ENCODE measurements at places on chromosomes 6 and 20.

DNA sequence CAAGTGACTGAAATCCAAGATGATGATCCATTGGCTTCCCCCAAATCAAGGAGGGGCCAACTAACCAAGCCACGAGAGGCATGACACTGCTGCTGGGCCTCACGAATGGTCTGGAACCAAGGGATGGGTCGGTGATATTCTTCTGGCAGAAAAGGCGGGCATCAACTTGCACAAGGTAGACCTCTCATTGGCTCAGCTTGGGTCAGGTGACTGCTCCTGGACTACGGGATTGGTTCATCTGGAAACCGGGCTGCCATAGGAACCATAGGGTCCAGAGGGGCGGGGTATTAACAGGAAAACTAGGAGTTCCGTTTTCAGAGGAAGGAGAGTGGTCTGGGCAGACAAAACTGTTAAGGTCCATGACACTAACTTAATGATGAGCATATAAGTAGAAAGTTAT, 100.9 kb downstream of the TFAP2C start:
- DNase-seq = no peak

DNA sequence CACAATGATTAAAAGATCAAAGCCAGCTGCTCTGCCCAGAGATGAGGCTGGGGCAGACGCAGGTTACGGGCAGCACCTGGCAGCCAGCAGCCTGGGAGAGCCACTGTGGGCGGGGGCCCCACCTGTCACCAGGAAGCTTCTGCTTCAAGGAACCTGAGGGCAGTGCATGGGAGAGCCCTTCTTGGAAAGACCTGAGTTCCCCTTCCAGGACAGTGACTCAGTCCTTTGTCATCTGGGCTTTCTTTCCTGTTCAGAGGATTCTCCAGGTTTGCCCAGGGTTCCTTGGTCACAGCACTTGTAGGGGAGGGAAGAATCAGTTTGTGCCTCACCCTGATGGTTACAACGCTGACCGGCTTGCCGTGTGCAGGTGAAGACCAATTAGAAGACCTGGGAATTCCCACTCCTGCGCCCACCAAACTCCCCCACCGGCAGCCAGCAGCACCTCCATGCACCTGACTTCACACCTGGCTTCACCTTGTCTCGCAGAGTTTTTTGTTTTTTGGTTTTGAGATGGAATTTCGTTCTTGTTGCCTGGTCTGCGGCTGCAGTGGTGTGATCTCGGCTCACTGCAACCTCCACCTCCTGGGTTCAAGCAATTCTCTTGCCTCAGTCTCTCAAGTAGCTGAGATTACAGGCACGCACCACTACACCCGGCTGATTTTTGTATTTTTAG, 2.0 kb downstream of the ZBP1 start:
- peak; percentile 60 for DNase-seq

GRCh38 chr6:16496991-16497801, 258.8 kb downstream of the GMPR start:
- no peak for DNase-seq

DNA sequence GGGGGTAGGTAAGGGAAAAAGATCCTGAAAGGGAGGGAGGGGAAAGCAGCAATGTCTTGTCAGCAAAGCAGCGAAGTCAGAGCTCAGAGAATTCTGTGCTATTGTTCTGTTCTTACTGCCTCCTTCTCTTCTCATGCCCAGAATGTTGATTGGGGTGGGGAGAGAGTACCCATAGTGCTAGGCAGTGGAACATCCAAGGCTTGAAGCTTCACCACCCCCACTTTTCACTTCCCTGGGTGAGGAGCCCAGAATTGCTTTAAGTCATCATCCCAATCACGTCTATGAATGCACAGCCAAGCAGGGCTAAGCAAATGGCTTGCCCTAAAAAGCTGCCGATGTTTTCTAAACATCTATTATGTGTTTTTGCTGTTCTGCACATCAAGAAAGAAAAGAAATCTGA, 16.5 kb downstream of the REPS1 start:
- DNase-seq = no peak

DNA sequence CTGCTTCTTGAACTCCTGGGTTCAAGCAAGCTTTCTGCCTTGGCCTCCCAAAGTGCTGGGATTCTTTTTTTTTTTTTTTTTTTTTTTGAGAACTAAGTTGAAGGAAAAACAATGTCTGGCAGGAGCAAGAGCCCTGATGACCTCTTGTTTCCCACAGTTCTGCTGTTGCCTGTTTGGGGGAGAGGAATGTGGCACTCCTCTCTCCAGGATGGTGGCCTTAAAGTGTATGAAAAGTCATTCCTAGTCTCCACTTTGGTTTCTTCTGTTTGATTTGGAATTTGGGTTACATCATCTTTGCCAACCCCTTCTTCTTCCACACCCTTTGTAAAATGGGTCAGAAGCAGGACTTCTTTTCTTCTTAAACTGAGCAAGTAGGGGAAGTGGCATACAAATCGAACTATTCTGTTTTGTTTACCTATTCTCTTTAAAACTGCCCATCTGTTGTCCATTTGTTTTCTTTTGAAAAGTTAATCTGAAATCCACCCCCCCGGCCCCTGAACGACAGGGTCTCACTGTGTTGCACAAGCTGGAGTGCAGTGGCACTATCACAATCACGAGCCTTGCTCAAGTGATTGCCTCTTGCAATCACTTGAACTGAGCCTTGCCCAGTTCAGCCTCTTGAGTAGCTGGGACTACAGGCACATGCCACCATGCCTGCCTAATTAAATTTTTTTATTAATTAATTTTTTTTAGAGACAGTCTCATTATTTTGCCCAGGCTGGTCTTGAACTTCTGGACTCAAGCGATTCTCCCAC, 11.3 kb downstream of the CARMIL1 start:
- no peak for DNase-seq

DNA sequence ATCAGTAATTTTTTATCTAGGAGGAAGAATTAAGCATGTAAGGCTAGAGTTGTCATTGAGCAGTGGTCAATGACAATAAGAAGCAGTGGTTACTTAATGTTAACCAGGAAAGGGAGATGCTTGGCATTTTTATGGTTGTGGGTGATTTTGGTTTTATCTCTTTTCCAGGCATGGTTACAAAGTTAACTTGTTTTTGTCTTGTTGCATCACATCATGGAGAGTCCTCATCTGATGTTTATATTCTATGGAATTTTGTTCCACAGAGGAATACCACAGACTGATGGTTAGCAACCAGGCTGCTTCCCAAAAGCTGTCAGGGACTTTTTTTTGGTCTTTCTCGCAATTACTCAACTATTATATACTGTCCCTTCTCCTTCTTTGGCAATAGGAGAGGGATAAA, 32.7 kb downstream of the OPRM1 start:
- DNase-seq = no peak

GRCh38 chr6:76264468-76264867, 192.0 kb upstream of the IMPG1 start:
- no peak for DNase-seq

DNA sequence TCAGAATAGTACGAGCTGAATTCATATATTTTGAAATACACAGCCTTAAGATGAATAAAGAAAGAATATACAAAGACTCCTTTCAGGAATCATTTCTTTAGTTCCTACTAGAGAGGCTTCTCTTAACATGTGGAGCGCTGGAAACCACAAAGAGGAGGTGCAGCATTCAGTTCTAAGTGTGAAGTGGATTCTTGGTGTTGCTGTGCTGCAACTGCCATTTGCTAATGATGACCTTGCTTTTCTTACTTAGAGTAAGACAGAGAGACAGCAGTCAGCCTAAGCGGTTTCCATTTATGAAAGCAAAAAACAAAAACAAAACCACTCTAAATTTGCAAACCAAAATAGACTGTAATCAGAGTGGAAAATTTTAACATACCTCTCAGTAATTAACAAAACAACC, 629.0 kb downstream of the EPHA7 start:
- no peak for DNase-seq

DNA sequence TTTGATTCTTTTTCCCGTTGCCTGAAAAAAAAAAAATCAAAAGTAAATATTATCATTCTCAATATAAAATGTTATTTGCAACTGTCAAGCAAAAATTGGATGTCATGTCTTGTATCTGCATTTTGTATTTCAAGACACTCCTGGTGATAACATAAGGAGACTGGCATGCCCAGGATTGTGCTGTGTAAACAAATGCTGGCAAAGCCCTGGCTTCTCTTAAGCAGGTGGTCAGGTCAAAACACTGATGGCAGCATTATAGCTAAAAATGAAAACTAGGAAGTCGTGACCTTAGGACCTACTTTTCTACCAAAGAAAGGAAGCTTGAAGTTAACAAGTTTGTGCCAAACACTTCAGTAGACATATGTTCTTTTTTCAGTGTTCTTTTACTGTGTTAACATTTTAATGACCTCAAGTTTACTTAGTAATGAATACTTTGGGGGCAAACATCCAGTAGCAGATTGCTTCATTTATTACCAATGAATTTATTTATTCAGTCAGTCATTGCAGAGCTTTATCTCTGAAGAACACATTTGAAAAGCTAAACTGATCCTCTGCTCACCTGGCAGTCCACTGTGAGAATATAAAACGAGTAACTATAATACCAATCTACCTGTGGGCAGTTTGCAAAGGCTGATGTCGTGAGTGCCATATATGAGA, 243.1 kb upstream of the FLRT3 start:
- no peak for DNase-seq

DNA sequence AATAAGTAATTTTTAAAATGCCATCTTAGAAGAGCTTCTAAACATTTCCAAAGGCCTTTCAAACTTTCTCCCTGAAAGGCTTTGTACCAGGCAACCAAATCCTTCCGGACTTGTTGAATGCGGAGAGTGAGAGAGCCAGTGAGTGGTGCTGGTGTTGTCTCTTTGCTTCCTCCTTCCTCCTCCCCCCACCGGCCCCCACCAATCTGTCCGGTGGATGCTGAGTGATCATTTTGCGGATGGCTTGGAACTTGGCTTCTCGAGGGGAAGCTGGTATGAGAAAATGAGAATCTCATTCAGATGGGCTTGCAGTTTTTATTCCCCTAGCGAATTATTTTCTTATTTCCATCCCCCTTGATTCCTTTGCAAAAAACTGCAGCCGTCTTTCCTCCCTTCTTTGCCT, 97.3 kb downstream of the ANKRD60 start:
- no peak for DNase-seq

DNA sequence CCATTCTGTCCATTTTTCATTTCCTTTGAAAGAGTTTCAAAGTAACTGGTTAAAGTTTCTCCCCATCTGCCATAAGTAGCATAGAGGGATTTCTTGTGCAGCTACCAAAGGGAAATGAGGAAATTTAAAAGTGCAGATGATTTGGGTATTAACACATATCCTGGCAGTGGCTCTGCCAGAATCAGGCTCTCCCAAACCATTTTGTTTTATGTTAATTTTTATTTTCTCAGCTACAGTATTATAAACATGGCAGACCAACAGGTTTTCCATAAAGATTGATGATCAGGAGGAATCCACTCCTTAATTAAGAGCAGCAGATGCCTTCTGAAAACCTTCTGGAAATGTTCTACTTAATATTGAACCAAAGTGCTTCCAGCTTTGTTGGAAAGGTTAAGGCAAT, 13.9 kb downstream of the PLCB4 start:
- no peak for DNase-seq

DNA sequence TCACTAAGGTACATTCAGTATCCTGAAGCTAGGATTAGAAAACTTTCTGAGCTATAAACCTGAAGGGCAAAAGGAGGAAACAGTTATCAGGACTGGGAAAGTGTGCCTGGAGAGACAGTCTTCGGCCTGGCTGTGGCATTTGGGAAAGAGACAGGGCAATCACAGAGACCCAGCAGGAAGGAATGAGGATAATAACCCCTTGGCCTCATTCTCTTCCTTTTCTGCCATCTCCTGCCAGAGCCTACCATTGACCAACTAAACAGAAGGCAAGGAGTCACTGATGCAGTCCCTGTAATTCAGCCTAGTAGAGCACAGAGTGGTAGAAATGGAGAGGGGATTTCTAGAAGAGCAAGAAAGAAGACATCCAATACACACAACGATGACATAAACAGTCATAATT, 359.4 kb downstream of the HDGFL1 start:
- DNase-seq = no peak

DNA sequence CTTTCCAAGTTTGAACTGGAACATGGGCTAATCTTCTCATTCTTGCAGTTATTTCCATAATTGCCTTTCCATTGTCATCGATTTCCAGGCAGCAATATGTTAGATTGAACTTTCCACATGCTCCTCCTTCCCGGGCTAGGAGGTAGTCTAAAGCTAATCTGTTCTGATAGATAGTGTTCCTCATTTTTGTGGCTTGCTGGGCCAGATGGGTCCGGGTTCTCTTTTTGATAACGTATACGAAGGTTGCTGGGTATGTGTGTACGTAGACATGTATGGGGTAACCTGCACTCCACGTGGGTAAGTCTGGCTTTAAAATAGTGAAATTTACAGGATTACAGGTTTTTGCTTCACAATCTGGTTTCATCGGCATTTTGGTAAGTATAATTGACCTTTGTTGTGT, 14.0 kb upstream of the GMPR start:
- DNase-seq = no peak

- DNase-seq = no peak
Observed at GRCh38 chr6:111552241-111552744, 53.4 kb downstream of the TRAF3IP2 start.

DNA sequence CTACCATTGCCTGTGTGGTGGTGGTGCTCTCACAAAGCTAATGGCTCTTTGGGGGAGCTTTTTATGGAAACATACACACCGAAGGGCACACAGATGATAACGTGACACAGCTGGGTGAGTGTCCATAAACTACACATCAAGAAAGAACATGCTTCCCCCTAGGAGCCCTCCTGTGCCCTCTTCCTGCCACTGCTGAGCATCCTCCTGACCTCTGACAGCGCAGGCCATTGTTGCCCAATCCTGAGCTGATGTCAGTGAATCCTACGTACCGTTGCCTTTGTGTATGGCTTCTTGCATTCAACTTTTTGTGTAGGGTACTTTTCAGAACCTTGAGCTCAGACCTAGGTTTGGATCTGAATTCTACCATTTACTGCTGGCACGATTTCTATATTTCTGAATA, 65.8 kb upstream of the SLC22A1 start:
- DNase-seq = no peak

DNA sequence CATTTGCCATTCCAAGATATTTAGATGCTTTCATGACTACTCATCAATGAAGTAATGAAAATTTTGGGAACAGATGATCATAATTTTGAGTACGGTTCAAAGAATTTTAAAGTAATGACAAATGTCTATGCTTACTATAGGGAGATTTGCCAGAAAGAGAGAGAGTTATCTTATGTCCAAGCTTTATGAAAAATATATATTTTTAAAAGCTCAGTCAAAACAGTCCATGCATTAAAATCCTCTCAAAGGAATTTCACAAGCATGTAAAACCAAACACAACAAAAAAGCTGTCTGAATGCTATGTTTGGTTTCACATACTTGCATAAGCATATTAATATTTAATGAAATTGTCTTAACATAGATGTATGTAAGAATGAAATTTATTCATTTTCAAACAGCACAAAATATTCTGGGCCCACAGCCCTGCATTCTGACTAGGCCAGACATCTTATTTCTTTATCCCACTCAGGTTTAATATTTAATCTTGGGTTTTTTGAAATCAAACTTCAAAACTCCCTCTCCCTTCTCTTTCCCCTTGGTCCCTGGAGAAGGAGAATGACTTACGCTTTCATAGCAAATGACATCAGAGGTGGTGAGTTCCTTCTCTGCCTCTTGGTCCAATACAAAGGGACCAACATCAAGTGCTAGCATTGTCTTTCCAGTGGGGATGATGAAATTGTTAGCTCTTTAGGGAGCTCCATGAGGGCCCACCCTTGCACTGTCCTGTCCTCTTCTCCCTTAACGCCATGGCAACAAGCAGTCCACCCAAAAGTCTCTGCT, 94.2 kb downstream of the ADAT2 start:
- DNase-seq = no peak

All from stimulated activated CD8-positive, alpha-beta memory T cell treated with anti-CD3 and anti-CD28 coated beads, Interleukin-4, amount 100 ng/mL, for 48 hours (primary cell).